NCI-H1436 treated with DMSO at 0.1 percent for 48 hours (cell line): ENCODE measurements at places on chromosomes 6 and 20.

DNA sequence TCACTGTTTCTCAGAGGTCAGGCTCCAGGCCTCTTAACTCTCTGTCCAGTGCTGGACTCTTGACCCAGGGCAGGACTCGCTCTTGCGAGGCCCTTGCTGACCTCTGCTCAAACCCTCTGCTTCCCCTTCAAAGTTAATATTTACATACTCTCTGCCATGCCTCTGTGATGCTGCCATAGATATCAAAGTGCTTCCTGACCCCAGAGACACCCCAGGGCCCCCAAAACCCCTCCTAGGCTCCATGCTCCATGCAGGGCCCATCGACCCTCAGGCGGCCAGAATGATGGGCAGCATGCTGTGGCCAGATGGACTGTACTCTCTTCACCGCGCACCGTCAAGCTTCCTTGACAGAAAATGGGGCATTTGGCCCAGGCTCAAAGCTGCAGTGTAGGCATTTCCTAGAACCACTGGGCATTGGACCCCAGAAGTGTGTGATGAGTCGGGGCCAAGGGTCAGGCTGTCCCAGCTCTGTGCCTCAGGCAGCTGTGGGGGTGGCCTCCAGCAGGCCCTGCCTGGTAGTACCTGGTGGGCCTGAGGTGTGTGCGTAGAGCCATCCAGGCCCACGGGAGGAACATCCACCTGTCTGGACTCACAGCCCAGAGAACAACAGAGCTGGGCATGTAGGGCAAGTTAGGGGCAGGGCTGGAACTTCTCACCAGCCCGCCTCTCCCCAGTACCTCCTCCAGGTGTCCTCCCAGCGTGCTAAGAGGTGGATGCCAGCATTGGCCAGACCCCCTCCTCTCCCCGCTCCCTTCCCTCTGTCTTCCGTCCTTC, 142.8 kb downstream of the VEGFA start:
- DNase-seq: no peak

DNA sequence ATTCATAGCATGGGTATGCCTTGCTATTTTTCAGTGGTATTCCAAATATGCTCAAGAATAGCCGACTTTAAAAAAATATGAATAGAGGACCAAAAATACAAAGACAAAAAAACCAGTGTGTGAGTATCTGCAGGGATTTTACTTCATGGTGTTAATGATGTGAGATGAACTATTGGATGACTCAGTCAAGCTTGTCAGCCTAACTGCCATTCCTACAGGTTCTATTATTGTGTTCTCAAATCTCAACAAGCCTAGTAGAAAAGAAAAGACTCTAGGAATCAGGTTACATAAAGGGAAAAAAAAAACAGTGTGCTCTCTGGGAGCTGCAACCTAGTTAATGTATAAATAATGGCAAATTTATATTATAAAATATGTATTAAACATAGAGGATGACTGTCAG, 588.4 kb upstream of the BTBD3 start:
- DNase-seq: no peak

DNA sequence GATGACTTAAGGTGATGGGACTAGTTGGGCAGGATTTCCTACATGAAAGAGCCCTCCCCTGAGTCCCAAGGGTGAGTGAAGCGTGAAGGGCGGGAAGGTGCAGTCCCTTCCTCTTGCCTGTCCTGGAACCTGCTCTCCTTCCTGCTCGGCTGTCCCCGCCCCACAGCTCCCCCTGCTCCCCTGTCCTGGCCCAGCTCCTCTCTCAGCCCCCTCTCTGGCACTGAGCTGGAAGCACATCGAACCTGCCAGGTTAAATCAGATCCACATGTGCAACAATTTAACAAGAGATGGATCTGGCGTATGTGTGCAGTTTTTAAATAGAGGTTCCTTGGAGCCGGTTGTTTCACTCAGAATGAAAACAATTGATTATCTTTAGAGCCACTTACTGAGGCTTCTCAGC, 95.0 kb downstream of the LRFN2 start:
- DNase-seq: no peak

DNA sequence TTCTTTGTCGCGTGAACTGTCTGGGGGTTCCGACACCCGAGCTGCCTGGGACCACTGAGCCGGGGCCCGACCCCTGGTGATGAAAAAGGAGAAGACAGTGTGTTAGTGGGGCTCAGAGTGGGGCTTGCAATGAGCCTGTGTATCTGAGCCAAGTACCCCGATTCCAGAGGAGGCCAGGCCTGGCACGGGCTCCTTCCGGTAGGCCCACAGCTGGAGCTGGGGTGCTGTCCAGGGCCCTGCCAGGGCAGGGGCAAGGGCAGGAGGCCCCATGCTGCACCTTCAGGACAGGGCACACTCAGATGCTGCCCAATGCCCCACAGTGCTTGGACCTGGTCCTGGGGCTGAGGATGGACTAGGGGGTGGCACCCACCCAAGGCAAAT, 89.4 kb downstream of the TAF4 start:
- DNase-seq: no peak

- no peak for DNase-seq
These were observed 242.9 kb downstream of the TBX18 start for GRCh38 chr6:84521511-84521910.

GRCh38 chr6:137832110-137832509, 34.9 kb upstream of the TNFAIP3 start:
- DNase-seq: no peak

DNA sequence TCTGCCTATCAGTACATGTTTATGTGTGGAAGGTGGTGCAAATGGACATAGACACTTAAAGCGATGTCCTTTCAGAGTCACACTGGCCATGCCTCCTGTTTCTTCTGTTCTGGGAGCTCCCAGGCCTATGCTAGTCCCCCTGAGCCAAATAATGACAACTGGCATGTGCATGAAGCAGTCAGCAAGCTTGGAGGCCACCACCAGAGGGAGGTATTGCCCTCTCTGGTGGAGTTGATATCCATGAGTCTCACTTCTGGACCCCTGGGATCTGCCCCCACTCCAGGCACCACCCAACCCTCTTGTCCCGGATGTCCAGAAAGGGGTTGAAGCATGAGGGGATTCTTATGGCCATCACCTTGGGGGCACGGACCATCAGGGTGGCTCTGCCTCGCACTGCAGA, 172.2 kb downstream of the AIG1 start:
- DNase-seq: no peak

GRCh38 chr6:166397849-166398248, 15.1 kb upstream of the MPC1 start:
- no peak for DNase-seq

DNA sequence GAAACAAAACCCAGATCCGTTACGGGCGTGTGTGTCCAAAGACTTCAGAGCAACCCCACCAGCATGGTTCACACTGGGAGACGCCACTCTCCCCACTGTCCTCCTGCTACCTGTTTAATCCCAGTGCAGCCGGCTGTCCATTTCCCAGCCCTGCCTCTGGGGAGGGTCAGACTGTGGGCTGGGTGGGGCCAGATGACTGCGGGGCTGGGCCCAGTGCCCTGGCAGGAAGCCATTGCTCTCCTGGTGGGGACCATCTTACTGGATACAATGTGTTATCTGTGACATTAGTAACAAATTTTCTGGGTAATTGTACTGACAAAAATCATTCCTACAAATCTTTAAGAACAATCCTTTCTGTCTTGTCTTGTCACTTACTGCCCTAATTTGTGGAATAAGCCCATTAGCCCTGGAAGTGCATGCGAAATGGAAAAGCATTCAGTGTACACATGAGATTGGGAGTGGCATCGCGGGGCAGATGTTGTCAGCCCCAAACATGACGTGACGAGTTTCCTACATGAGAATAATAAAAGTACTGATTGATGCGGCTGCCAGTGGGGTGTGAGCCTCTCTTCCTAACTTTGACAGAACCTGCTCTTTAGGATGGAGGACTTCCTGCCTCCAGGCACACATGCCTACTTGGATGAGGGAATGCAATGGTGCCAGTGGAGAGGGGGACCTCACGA, 37.9 kb upstream of the PCMTD2 start:
- no peak for DNase-seq

DNA sequence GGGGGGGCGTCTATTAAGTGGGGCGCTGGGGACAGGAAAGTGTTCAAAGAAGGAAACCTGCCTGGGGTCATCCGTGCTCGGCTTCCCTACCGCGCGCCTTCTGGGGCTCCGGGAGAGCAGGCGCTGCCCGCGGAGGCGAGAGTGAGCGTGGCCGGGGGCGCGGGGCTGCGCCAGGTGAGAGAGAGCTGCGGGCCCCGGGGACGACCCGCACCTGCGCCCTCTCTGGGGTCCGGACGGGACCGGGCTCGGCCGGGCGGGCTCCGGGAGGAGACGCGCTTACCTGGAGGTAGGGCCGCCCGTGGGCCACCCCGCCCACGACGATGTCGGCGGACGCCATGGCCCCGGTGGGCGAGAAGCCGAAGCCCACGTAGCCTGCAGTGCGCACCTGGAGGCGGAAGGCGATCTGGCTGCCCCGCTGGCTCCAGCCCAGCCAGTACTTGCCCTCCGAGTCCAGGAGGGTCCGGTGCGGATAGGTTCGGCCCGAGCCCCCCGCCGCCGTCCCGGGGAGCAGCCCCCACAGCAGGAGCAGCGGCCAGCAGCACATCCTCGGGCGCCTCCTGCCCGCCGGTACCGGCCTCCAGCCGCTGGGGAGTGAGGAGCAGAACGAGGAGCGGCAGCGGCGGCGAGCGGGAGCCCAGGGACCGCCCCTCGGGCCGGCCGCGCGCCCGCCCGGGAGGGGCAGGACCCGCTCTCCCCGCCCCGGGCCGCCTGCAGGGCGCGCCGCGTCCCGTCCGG, at the start of gene MOXD1:
MOXD1 (minus strand) TSS at position 593 of the 735 bp plus-strand sequence; CDS start at position 544, 49 bp downstream.
- DNase-seq: no peak

- no peak for DNase-seq
These were observed 99.0 kb downstream of the QRSL1 start for GRCh38 chr6:106728296-106728870.

DNA sequence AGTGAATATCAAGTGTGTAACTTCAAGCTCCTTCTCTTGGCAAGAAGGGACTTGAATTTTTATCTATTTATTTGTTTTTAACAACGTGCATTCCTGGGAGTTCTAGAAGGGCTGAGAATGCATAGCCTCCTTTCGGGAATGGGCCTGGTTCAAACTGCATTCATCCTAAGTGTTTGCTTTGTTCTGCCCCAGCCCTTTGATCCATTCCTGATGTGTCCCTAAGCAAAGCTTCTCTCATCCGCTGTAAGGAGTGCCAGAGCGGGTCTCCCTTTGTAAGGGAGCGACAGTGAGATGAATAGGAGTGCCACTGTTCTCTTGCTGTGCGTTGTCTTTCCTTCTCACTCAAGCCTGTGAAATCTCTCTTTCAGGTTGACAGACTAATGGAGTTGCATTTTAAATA, 61.0 kb upstream of the VSTM2L start:
- DNase-seq: no peak

DNA sequence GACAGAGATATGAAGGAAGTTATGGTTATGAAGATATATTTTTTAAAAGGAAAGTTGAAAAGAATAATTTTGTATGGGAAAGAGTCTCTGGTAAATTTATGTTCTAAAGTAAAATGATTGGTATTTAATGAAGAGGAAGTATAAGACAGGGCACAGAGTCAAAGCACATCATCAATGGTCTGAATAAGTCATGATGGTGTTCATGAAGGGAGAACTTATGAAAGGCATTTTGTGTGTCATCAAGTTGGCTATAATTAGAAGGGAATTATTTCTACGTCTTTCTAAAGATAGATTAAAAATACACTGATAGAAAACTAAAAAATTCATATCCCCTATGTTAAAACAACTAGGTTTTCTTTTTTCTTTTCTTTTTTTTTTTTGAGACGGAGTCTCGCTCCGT, 21.4 kb upstream of the SNAI1 start:
- DNase-seq: no peak

GRCh38 chr6:122696079-122696478, 83.4 kb upstream of the FABP7 start:
- DNase-seq: no peak

DNA sequence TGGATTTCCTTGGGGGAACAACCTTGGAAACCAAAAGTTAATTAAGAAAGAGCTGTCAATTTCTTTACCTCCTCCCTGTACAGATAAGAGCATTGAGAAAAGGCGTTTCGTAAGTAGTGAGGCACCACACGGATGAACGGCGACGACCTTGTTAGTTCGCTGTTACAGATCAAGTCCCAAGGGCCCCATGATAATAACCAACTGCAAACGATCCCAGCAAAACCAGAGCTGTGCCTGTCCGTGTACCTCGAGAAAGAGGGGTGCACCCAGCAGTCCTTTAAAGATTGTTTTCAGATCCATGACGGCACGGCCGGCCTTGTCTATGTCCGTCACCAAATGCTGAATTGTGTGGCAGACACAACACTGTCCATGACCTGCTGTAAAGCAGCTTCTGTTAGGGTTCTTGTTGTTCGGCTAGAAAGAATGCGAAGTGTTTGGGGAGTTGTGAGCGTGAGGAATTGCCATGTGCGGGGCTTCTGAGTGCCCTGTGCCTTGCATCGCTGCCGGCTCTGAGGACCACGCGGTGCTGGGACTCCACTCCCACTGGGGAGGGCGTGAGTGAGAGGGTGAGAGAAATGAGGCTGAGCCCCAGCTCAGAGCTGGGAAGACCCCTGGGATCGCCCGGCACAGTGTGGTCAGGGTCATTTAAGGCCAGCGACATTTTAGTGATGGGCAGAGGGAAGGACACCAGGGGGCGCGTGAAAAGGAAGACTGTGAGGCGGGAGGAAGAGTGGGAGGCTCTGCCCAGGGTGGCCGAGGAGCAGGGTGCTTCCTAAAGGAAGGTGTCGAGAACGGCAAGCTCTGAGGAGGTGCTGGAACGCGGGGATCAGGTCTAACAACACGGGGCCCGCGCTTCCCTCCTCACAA, 136.8 kb upstream of the RPS6KA2 start:
- DNase-seq: no peak

DNA sequence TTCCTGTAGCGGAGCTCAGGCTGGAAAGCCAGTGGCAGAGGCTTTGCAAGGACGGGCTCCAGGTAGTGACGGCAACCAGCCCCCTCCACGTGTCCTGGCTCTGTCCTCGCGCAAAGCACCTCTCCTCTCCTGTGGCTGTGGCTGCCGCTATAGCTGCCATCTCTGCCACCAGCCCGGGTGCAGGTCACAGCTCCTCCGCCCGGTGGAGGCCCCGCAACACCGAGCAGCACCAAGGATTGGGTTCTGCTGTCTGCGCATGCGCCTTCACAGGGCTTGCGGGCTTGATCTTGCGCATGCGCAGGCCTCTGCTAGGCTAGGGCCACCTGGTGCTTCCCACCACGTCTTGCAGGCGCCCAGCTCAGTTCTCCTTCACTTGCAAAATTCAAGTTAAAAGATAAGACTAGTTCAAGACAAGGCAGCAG, 625.4 kb downstream of the QKI start:
- DNase-seq: no peak

- no peak for DNase-seq
These were observed 307.2 kb upstream of the THEMIS start for GRCh38 chr6:128208078-128208477.

GRCh38 chr20:25565578-25566157, 19.7 kb downstream of the NINL start:
- no peak for DNase-seq
